Fibroblast of pulmonary artery (primary cell): ENCODE measurements at places on chromosomes 5 and 9.
A peak's percentile ranks its signal among the peaks of the same experiment; 100 is the strongest.

DNA sequence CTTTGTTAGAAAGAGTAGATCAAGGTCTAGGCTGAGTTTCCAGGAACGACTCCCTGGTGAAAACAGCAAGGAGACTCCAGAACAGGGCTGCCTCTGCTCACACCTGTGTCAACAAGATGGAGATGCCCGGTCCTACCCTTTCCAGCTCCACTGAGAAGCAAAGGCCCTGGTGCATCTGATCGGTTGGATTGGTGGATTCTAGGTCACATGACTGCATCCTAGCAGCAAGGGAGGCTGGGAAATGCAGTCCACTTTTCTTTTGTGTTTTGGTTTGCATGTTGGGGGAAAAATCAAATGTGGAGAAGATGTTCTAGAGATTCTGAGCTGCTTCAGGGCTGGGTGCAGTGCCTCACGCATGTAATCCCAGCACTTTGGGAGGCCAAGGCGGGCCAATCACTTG, 82.0 kb upstream of the TRIO start:
- DNase-seq: no peak

GRCh38 chr5:89275066-89275855, 392.3 kb upstream of the MEF2C start:
- DNase-seq: no peak

GRCh38 chr9:122126331-122127261, 33.0 kb downstream of the NDUFA8 start:
- DNase-seq: peak; percentile 37

GRCh38 chr9:38288502-38288901, 104.0 kb upstream of the ALDH1B1 start:
- no peak for DNase-seq

GRCh38 chr5:40841068-40841805, at the start of gene CARD6:
Gene CARD6 (plus strand): TSS chr5:40841367. CDS start chr5:40841383, 16 bp downstream.
- peak; percentile 65 for DNase-seq

DNA sequence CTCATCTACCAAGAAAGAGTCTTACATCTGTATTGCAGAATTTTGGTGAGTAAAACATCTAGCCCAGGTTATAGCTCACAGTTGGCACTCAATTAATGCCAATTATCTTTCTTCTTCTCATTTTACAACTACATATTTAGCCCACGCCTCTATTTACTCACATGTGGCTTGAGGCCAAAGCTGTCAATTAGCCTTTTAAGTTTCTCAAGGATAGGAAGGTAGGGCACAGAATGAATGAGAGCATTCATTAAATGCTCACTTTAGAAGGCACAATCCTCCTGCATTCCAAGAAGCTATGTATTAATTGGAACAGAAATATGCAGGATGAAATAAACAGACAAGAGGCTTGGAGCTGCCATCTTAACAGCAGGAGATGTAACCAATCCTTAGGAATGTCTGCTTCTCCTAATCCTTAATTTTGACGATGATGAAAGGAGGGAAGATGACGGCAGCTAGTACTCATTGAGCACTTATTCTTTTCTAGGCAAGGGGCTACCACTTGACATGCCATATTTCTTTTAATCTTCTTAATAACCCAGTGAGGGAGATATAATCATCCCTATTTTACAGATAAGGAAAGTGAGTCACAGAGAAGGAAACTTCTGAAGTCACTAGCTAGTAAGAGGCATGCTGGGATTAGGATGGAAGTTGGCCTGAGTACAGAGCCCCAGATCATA, 30.8 kb upstream of the PANK3 start:
- DNase-seq: no peak

DNA sequence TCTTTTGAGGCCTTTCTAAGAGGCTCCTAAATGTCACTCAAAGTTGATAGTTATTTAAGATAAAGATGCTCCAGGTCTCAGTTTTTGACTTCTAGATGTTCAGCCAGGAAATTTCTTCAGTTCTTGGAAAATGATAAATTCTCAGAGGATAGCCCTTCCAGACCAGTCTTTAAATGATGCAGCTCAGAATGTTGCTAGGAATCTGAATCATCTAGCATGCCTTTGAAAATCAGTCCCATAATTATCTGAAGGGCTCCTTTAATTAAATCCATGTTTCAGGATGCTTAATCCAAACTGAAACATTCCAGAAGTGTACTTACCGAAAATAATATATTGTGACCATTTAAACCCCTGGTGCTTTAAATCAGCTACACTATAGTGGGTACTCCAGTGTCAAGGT, 107.5 kb upstream of the FBN2 start:
- DNase-seq: no peak

GRCh38 chr5:36698031-36698430, 91.6 kb downstream of the SLC1A3 start:
- no peak for DNase-seq

DNA sequence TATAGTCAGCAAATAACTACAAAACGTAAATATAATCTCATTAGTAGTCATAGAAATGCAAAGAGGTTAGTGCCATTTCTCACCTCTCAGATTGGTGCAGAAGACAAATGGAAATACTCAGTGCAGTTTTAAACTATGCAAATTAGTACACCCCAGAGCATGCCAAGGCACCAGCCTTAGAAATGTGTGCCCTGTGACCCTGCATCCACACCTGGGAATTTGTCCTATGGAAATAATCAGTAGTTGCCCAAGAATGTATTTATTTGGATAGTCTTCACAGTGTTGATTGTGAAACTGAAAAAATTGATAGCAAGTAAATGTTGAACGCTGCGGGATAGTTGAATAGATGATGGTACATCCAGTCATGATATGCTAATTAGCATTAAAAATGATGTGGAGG, 152.7 kb downstream of the KDM4C start:
- DNase-seq: no peak
